ENCODE measurements at places on chromosomes 4 and X.

GRCh38 chr4:13536607-13537006 is 7.7 kb downstream of the NKX3-2 start:
- DNase-seq, result no peak

DNA sequence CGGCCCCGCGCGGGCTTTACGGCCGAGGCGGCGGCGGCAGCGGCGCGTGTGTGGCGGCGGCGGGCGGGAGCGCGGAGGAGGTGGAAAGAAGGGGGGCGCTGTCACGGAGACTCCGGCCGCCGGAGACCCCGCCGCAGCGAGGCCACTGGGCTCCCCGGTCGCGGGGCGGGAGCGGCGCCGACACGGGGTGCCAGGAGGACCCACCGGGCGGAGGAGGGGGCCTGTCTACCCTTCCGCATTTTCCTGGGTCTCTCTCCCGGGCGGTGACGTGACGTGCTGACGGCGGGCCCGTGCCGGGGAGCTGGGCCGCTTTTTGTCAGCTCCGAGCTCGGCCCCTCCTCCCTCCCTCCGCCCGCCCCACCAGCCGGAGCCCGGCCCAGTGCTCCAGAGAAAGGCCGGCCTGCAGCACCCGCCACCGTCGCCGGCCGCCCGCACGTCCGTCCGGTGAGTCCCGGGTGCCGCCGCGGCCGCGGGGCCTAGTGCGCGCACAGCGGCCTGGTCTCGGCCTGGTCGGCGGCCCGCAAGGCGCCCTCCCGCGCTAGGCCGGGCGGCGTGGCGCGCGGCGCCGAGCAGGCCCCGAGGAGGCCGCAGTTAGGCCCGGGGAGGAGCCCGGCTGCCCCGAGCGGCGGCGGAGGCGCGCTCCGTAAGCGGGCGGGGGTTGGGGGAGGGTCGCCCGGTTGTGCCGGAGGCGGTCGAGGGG is at the start of gene ZFX:
Gene ZFX (plus strand): TSS at position 379 of the 700 bp plus-strand sequence. CDS start 23,014 bp downstream, outside the sequence.
- DNase-seq, result no peak

DNA sequence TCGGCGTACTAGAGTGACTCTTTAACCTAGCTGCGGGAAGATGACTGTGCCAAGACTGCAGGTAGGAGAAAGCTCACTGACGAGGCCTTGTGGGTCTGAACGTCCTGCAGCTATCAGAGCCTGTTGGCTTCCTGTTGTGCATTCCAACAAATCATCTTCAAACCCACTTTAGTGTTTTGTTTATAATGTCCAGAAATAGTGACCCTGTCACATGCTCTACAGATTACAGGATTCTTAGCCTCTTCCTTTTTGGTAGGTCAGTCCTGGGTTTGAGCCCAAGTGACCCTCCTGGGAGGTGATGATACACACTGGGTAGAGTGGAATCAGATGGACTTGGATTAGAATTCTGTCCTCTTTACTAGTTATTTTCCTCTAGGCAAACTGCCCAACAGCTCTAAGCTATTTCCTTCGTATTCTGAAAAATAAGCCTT is 33.2 kb downstream of the HTT start:
- DNase-seq, result no peak

- peak; percentile 7 for DNase-seq
Observed at GRCh38 chrX:118847676-118848075, 24.1 kb downstream of the ZCCHC12 start.

- no peak for DNase-seq
Observed at GRCh38 chr4:107792711-107793110, 32.0 kb upstream of the SGMS2 start.

- no peak for DNase-seq
Observed at GRCh38 chrX:133134282-133134681, 37.4 kb upstream of the USP26 start.

GRCh38 chrX:135973025-135973547 is 702 bp downstream of the MMGT1 start:
- DNase-seq, result no peak

GRCh38 chrX:48831909-48832291 is 3.5 kb downstream of the PCSK1N start:
- DNase-seq, result no peak

DNA sequence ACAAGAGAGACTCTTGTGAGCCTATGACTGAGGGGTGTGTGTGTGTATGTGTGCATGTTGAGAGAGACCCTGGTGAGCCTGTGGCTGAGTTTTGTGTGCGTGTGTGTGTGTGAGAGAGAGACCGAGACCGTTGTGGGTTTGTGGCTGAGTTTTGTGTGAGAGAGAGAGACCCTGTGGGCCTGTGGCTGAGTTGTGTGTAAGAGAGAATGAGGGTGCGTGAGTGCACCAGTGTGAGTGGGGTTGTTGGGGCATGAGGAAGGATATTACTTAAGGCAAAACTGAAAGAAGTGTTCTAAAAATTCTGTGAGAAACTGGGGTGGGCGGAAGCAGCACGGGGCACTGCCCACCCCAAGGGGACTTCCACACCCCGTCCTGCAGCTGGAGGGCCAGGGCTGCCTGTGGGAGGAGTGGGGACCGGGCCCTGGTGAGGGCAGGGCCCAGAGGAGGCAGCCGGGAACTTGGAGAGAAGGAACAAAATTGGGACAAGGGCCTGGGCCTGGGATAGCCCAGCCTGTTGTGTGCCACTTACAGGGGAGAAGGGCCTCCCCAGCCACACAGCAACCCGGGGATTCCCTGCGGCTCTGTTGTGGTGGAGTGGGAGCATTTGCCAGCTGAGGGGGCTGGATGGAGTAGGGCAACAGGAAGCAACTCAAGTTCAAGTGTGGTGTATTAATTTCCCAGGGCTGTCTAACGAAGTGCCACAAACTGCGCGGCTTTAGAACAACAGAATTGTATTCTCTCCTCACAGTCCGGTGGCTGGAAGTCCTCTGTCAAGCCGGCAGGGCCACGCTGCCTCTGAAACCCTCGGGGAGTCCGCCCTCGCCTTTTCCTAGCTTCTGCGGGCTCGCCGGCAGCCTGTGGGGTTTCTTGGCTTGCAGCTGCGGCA is 22.1 kb downstream of the TMEM131L start:
- no peak for DNase-seq

All from AG09319 (cell line).